ENCODE measurements at places on chromosomes 3 and 15.

DNA sequence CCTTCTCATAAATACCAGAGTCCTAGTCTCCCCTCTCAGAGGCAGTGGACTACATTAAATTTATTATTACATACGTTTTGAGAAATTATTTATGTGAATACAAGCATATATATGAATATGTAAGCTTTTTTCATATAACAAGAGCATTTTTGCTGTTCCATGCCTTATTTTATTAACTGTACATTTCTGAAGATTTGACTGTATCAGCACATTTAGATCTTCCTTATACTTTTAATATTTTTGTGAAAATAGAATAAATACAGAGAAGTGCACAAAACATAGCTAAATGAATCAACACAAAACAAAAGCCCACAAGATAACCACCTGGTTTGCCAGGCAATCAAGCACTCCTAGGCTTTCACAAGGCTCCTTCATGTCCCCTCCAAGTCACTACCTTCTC is 27.8 kb downstream of the HHLA2 start:
- DNase-seq, result no peak

GRCh38 chr3:58299839-58300516 is 6.1 kb upstream of the RPP14 start:
- no peak for DNase-seq

DNA sequence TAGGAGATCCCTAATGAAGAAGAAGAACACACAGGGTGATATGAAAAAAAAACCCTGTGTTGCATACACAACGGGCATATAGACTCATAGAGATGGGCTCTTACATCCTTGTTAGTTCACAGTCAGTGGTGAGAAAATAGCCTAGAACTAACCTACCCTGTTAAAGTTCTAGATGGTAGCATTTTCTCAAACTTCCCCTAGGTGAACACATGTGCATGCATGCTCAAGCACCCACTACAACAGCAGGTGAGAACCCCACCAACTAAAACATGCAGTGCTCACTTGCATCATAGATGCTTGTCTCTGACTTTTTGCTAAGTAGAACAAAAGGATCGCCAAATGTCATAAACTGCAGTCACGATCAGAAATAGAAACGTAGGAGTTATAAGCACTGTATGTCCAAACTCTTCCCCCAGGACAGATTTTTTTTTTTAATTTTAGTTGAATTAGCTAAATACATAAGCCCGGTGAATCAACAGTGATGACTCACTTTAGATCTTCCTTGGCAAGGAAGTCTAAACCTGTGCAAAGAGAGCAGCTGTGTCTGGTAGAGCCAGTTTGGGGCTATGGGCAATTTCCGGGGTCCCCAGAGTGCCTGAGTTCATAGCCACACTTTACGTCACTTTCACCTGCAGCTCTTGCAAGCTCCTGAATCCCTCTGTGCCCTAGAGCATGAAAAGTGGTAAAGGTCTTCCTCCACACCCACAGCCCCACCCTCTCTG is 96.2 kb upstream of the SEMA6D start:
- DNase-seq, result no peak

DNA sequence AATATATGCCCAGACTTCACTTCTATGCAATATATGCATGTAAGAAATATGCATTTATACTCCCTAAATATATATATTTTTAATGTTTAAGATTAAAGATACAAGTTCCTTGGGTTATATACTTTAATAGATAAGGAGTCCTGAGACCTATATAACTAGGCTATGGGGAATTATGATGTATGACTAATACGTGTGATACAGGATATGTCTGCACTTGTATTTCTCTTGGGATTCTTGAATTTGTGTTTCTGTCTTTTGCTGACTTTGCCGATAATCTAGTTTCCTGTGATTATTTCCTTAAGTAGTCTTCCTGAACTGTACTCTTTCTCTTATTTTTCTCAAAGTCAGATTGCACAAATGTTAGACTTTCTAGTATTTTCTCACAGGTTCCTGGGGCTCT is 109.6 kb downstream of the PIK3CB start:
- DNase-seq, result no peak

- DNase-seq, result no peak
Measured at GRCh38 chr3:122921791-122922651, 105.5 kb downstream of the SEMA5B start.

- DNase-seq, result no peak
Measured at GRCh38 chr3:124059580-124059979, 67.7 kb upstream of the ROPN1 start.

DNA sequence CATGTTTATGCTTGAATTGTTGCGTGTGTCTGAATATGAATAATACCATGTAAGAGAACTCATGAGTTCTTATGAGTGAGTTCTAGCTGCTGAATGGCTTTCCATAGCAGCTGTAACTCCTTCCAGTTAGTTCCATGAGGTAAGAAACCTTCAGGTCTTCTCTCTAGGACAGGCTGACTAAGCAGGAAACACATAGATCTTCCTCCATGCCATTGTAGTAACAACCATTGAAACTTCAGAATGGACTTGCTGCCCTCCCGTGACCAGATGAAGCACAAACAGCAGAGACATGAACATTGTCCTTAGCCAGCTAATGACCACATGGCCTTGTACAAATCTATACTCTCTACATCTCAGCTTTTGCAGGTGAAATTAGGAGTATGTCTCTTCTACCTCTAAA is 200.0 kb downstream of the ZNF385D start:
- DNase-seq, result no peak

DNA sequence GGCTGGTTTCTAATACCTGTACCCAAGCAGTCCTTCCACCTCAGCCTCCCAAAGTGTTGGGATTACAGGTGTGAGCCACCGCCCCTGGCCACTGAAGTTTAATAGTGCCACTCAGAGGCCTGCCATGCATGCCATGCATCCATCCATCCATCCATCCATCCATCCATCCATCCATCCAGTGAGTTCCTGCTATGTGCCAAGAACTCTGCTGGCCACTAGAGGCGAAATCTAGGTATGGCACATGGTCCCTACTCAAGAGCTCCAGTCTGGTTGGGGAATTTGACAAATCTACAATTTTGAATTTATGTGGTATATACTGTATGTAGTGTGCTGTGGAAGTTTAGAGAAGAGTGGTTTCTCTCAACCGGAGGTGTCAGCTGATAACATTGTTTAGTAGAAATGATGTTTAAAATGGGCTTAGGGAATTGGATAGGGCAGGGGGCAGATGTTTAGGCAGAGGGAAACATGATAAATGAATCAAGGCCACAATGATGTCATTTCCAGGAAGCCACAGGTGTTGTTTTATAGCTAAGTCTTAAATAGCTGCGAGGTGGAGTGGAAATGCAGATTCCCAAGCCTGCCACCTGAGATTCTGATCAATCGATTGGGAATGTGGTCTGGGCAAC is 384.4 kb upstream of the C2CD4B start:
- DNase-seq, result no peak

- DNase-seq, result no peak
Measured at GRCh38 chr3:153079386-153079785, 82.6 kb upstream of the RAP2B start.

- no peak for DNase-seq
Measured at GRCh38 chr3:174439331-174440252, 419.5 kb upstream of the NAALADL2 start.

DNA sequence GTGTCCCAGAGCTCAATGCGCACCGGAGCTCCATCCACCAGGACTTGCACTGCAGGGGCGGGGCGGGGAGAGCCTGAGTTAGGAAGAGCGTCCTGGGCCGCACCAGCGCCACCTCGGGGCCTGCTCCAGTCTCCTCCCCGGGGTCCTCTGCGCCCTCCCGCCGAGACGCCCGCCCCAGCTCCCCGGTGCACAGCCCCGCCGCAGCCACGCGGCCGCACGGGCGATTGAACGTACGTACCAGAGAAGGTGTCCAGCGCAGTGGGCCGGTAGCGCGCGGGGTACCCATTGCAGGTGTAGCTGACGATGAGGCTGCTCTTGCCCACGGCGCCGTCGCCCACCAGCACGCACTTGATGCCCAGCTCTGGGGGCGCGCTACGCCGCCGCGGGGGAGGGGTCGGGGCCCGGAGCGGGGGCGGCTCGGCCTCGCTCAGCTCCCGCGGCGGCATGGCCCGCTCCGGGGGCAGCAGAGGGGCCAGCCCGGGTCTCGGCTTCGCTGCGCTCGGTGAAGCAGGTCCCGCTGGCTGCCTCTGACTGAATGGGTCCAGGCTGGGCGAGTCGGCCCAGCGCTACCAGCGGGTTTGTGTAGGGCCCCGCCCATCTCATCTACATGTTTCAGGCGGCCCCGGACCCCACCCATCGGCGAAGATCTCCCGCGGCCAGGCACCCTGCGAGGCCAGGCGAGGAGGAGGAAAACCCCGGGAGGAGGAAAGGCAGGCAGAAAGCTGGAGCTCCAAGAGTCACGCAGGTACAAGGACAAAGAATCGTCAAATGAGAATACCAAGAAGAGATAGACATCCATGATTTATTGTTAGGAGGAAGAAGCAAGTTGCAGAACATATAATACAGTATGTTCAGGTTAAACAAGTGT is at the start of gene RHOV:
Gene RHOV, minus strand, starts transcription at position 541 of the 868 bp plus-strand sequence. Its CDS starts 95 bp downstream, at position 446.
- no peak for DNase-seq

GRCh38 chr3:188380722-188381121 is 226.8 kb downstream of the LPP start:
- no peak for DNase-seq

DNA sequence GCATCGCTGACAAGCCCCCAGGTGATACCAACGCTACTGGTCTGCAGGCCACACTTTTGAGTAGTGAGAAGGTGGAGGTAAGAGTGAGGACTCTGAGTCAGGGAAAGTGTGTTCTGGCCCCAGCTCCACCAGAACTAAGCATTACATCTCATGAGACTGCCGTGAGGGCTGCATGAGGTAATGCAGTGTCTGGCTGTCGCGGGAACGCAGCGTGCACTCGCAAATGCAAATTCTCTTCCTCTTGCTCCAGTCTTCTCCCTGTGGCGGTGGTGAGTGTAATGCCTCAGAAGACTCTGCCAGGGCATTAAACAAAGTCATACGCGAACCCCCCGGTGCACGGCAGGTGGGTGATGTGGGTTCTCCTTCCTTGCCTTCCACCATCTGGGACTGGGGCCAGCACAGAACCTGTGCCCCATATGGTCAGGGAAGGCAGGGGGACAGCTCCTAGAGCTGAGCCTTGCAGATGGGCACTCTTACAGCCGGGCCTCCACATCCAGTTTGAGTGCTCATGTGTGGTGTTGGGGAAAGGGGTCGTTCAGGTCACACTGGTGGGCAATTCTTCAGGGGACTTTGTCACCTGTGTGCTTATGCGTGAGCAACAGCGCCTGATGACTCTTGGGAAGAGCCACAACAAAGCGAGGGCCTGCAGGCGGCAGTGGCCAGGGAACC is 175.8 kb downstream of the XXYLT1 start:
- no peak for DNase-seq

DNA sequence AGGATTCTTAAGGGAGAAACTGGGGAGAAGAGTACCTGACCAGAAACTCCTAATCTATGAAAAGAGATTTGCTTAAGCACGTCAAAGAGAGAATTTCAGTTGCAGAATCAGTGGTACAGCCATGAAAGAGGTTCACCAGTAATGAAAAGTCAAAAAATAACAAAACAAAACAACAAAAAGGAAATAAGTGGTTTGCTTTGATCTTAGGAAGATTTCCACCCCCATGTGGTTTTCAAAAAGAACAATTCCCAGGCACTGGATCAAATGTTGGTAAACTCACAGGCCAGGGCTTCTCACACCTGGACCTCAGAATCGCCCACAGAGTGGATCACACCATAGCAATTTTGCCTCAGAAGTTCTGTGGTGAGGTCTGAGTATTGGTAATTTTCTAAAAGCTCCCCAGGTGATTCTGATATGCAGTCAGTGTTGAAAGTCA is 67.5 kb downstream of the TMEM39A start:
- DNase-seq, result no peak

Data from stimulated activated CD4-positive, alpha-beta T cell treated with anti-CD3 and anti-CD28 coated beads, TNF-alpha, amount 100 ng/mL, for 1 hour (primary cell).